ENCODE measurements at places on chromosomes 5 and 9. TPM values are rescaled to one million over a fixed set of nuclear protein-coding genes. Genes with fewer than 3 reads are reported as not detected.

The ADAMTS2 gene
- polyA plus RNA-seq = 62.0 TPM

The FLT4 gene
- polyA plus RNA-seq = not detected

The GAS1 gene
- 8.1 TPM for polyA plus RNA-seq

The TRPM6 gene
- not detected for polyA plus RNA-seq

The RAD23B gene
- 18.9 TPM for polyA plus RNA-seq

The TXNDC8 gene
- polyA plus RNA-seq = not detected

The SLC36A3 gene
- not detected for polyA plus RNA-seq

The SEPTIN8 gene
- polyA plus RNA-seq = 28.8 TPM

Data from GM23248 (cell line).